Endothelial cell (in vitro differentiated cells): ENCODE measurements at places on chromosomes 16 and 17.
A peak's percentile ranks its signal among the peaks of the same experiment; 100 is the strongest.

DNA sequence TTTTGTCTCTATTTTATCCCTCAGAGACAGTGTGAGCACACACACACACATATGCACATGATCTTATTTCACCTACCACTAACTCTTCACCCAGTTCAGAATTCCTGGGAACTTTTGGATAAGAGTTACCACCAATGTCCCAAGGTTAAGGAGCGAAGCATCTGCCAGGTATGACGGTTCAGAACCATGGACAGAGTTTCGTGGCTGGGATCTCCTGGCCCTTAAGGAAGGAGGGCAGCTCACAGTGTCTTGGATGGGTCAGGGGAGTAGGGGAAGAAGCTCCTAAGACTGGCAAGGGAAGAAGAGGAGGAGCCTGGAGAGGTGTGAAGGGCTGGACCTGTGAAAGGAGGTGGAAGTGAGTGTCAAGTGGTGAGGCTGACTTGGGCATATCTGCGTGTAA is 23.0 kb upstream of the TMEM132E start:
- H3K4me3 ChIP-seq: no peak overlapping the region
- DNase-seq: peak; percentile 59
- H3K27ac ChIP-seq: no peak overlapping the region
- no peaks in the 10 kb centered on the region for H3K4me1 ChIP-seq
- peaks cover 1% of the 10 kb centered on the region for H3K27me3 ChIP-seq

DNA sequence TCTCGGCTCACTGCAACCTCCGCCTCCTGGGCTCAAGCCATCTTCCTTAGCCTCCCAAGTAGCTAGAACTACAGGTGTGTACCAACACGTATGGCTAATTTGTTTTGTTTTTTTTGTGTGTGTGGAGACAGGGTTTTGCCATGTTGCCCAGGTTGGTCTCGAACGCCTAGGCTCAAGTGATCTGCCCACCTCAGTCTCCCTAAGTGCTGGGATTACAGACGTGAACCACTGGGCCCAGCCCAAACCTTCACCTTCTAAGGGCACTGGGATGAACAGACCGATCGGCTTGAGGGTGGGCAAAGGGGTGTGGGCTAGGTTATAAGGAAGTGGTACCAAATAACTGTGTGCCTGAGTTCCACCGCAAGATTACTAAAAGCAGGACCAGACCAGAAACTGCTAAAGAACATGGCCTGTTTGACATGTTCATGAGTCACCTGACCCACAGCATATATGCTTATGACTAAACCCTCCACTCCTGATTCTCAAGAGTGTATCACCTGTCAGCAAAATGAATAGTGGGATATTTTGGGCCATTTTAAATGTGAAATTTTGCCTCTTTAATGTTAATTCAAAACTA is 8.1 kb downstream of the TMEM97 start:
- no peaks in the 10 kb centered on the region for H3K27me3 ChIP-seq
- H3K4me1 ChIP-seq: peaks cover 1% of the 10 kb centered on the region
- DNase-seq: no peak
- H3K27ac ChIP-seq: no peak overlapping the region

- H3K27ac ChIP-seq: no peak overlapping the region
- no peaks in the 10 kb centered on the region for H3K4me1 ChIP-seq
- H3K4me3 ChIP-seq: no peak overlapping the region
- DNase-seq: no peak
- no peaks in the 10 kb centered on the region for H3K36me3 ChIP-seq
- peaks cover 2% of the 10 kb centered on the region for H3K27me3 ChIP-seq
Measured at GRCh38 chr17:73867056-73867455, 222.8 kb upstream of the SDK2 start.

DNA sequence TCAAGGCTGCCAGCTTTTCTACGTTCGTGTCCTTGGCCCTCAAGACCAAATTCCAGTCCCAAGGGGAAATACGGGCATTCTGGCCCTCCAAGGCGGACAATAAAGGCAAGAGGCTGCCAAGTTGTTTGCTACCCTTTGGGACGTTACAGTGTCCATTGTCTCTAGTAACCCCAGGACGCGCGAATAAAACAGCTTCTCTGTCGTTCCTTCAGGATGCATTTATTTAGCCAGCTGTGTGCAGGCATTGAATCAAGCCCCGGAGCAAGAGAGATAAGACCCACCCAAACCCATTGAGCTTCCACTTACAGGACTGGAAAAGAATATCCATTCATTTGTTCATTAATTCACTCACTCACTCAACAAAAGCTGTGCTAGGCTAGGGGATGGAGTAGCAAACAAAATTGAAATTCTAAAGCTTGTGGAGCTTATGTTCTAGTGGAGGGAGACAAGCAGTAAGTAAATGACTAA is 656 bp downstream of the MRPL58 start:
- peak overlapping the region; percentile 95 for H3K4me3 ChIP-seq
- DNase-seq: no peak
- H3K27ac ChIP-seq: peak overlapping the region; percentile 97
- peaks cover 9% of the 10 kb centered on the region for H3K36me3 ChIP-seq
- H3K27me3 ChIP-seq: peaks cover 7% of the 10 kb centered on the region

DNA sequence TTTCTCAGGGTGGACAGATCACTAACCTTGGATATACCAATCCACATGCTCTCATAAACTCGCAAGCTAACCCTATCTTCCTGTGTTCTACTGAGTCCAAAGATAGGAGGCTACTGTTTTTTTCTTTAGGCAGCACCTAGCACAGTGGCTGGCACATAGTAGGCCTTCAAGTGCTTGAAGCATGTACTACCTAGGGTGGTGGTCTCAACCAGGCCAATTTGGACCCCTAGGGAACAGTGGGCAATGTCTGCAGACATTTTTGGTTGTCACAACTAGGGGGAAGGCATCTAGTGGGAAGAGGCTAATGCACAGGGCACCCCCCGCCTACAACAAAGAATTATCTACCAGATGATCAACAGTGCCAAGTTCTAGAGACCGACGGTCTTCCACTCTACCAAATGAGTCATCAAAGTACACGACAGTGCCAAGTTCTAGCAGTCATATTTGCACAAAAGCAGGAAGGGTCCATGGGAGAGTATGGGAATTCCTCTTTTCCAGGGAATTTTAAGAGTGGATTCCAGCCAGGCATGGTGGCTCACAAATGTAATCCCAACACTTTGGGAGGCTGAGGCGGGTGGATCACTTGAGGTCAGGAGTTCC is 390.3 kb downstream of the SLC39A11 start:
- H3K4me1 ChIP-seq: no peaks in the 10 kb centered on the region
- no peak for DNase-seq
- no peaks in the 10 kb centered on the region for H3K36me3 ChIP-seq

- no peak overlapping the region for H3K27ac ChIP-seq
- DNase-seq: no peak
- no peaks in the 10 kb centered on the region for H3K4me1 ChIP-seq
- H3K36me3 ChIP-seq: peaks cover 3% of the 10 kb centered on the region
Measured at GRCh38 chr16:49537924-49538459, 164.4 kb downstream of the C16orf78 start.

DNA sequence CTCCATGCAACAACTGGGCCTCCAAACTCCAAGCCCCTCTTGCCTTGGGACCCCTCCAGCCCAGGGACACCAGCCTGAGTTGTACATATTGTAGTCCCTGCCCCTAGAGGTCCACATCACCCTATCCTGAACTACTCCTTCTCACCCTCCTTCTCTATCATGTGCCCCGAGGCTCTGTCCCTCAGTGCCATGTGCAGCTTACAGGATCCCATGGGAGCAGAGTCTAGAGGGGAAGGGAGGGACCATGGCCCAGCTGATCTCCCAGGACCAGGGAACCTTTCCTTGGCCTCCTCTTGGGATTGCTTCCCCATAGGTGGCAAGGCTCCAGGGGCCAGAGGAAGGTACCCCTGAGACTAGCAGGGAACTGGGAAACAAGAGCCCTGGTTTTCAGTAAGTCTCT is 35.3 kb downstream of the TMEM132E start:
- peaks cover 11% of the 10 kb centered on the region for H3K27me3 ChIP-seq
- no peaks in the 10 kb centered on the region for H3K36me3 ChIP-seq
- no peak overlapping the region for H3K4me3 ChIP-seq
- no peak for DNase-seq

DNA sequence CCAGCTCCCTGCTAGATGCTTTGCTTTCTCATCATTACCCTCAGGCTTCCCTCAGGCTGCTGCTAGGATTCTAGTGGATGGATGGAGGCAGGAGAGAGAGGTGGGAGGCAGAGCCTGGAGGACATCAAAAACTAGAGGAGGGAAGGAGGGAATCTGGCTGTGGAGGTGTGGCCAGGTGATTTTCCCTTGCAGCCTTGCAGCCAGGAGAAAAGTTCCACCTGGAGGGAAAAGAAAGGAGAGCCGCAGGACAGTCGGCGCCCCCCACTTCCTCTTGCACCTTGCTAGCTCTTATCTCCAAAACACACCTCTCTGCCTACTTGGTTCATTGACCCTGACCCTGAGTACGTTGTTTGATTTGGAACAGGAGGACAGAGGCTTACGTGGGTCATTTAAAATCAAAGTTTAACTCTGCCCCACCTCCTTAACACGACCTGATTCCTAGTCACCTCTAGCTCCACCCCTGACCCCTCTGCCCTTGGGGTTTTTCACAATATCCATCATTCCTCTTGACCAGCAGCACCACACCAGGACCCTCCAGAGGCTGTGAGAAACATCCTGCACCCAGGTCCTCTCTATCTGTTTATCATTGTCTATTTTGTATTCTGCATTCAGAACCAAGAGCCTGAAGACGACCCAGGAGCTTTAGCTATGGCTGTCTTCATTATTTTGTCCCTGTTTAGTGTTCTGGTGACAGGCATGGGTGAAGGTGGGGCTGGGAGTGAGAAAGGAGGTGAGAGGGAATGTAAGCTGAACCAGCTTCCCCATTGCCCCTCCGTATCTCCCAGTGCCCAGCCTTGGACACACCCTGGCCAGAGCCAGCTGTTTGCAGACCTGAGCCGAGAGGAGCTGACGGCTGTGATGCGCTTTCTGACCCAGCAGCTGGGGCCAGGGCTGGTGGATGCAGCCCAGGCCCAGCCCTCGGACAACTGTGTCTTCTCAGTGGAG is 15.9 kb downstream of the AOC3 start:
- no peaks in the 10 kb centered on the region for H3K4me1 ChIP-seq
- H3K4me3 ChIP-seq: no peak overlapping the region
- peaks cover 15% of the 10 kb centered on the region for H3K36me3 ChIP-seq
- peaks cover 2% of the 10 kb centered on the region for H3K27me3 ChIP-seq
- H3K27ac ChIP-seq: no peak overlapping the region

DNA sequence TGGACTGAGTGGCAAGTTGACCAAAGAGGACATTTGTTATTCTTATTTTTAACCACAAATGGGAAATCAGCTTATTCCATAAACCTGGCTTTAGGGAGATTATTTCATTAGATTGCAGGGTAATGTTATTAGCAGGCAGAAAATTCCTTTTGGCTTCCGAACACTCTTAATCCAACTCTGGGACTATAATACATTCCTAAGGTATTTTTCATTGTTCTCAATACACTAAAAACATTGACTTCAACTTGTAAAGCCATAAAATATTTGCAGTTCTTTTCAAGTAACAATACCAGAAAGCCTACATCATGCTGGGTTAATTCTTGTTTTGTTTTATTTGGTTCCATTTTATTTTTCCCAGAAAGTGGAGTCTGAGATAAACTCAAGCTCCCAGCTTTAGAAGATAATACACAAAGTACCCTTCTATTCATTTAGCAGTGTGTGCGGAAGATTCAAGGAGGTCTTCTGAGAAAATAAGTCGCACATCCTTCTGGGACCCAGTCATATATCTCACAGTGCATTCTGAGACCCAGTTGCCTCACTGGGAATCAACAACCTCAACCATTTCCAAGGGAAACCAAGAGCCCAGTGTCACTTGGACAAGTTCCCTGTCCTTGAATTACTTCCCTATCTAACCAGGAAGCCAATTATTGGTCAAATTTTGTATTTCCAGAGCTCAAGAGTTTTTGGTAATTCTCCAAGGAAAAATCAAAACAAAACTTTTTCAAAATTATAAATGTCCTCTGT is 389.6 kb upstream of the DYNLRB2 start:
- no peak overlapping the region for H3K4me3 ChIP-seq
- no peak overlapping the region for H3K27ac ChIP-seq
- peaks cover 2% of the 10 kb centered on the region for H3K27me3 ChIP-seq
- no peak for DNase-seq
- no peaks in the 10 kb centered on the region for H3K4me1 ChIP-seq
- no peaks in the 10 kb centered on the region for H3K36me3 ChIP-seq

DNA sequence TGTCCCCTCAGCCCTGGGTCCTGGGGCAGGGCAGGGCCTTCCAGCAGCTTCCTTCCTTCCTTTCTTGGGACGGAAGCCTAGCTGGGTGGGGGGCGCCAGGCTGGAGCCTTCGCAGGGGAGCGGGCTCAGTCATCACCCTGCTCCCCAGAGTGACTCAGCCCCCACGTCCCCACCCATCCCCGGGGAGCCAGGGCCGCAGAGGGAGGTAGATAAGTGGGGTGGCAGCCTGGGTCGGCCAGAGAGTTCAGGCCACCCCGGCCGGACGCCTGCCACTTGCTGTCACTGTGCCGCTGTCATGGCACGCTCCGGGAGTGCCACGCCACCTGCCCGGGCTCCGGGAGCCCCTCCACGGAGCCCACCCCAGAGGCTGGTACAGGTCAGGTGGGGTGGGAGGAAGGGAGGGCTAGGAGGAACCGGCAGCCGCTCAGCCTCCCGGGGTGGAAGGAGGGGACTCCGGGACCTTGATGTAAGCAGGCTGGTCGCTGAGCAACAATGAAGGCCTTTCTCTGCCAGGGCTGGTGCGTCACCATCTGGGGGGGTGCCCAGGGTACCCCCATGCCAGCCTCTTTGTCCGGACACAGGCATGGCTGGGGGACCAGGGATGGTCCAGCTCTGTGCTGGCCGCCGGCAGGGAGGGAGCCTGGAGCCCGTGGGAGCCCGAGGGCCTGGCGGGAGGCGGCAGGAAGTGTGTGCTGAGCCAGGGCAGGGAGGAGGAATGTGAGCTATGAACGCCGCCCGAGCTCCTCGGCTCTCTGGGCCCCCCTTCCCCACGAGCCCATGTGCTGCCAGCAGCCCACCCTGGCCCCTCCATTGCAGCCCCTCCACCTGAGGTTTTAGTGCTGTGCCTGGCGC is 6.6 kb downstream of the NHERF2 start:
- H3K36me3 ChIP-seq: no peaks in the 10 kb centered on the region
- no peak overlapping the region for H3K4me3 ChIP-seq
- peaks cover 4% of the 10 kb centered on the region for H3K27me3 ChIP-seq
- peaks cover 9% of the 10 kb centered on the region for H3K4me1 ChIP-seq

DNA sequence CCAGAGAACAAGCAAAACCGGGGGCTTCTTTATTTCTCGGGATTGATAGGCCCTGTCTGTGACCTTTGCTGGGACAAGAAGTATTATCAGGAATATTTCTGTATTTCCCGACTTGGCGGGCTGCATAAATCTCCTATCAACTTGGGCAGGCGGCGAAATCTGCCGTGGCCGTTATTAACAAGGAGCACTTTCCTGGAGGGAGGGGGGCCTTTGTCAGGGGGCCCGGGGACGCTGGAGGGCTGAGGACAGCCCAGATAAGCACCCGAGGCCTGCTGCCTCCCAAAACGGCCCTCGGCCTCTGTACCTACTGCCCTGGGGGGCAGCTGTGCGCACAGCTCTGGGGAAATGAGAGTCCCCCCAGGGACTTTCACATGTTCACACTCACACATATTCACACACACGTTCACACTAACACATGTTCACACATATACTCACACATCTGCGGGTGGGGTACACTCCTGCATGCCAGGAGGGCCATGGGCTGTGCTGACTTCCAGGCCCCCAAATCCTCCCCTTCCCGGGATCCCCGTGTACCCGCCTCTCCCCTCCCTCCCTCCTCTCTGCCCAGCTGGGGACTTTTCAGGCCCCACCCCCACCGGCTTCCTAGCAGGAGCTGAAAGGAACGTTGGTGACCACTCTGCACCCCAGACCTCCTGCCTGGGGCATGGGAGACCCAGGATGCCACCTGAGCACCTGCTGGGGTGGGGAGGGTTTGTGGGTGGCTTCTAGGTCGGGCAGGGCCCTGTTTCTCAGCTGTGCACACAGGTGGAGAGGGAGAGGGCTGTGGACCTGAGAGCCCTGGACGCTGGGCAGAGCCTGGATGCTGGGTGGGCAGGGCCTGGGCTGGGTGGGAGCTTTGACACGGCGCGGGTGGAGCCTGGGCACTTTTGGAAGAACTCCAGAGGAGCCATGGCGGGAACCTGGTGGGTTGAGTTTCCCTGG is 24.3 kb upstream of the GSE1 start:
- no peak for DNase-seq
- peaks cover 7% of the 10 kb centered on the region for H3K27me3 ChIP-seq
- no peak overlapping the region for H3K27ac ChIP-seq
